ENCODE measurements at places on chromosomes 3 and 15. TPM values are rescaled to one million over a fixed set of nuclear protein-coding genes. Genes with fewer than 3 reads are reported as not detected.

GRCh38 chr3:185205865-185206264, 48.0 kb downstream of the EHHADH start:
- DNase-seq = no peak

DNA sequence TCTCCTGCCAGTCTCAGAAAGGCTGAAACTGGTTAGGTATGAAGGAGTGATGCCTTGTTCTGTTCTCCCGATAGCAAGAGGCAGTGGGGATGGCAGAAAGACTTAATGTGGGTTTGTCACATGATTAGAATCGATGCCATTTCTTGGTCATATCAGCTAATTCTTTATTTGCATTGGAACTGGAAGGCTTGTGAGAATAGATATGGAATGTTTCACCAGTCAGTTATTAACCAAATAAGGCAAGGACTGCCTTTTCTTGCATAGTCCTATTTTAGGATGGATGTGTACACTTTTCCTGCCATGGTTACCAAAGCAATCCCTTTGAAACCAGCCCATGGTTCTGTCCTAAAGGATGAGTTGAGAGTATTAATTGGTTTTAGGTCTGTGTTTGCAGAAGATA, 33.7 kb downstream of the FILIP1L start:
- DNase-seq = no peak

GRCh38 chr3:35596335-35596995, 42.9 kb upstream of the ARPP21 start:
- no peak for DNase-seq

- DNase-seq = no peak
Observed at GRCh38 chr3:120487191-120487650, 36.4 kb upstream of the FSTL1 start.

GRCh38 chr3:59764171-59764570, 714.3 kb upstream of the CFAP20DC start:
- no peak for DNase-seq

The SLC24A1 gene
- total RNA-seq = 8.2 TPM

- no peak for DNase-seq
Observed at GRCh38 chr15:67899596-67900283, 59.9 kb upstream of the RNU6-1 start.

- peak; percentile 79 for DNase-seq
Observed at GRCh38 chr3:157794771-157795170, 291.6 kb upstream of the VEPH1 start.
